ENCODE measurements at places on chromosomes 16 and 17.

GRCh38 chr17:39818358-39819000 lies 45.6 kb downstream of the IKZF3 start:
- DNase-seq, result no peak

GRCh38 chr17:46167826-46168569 lies 25.2 kb downstream of the KANSL1 start:
- no peak for DNase-seq

DNA sequence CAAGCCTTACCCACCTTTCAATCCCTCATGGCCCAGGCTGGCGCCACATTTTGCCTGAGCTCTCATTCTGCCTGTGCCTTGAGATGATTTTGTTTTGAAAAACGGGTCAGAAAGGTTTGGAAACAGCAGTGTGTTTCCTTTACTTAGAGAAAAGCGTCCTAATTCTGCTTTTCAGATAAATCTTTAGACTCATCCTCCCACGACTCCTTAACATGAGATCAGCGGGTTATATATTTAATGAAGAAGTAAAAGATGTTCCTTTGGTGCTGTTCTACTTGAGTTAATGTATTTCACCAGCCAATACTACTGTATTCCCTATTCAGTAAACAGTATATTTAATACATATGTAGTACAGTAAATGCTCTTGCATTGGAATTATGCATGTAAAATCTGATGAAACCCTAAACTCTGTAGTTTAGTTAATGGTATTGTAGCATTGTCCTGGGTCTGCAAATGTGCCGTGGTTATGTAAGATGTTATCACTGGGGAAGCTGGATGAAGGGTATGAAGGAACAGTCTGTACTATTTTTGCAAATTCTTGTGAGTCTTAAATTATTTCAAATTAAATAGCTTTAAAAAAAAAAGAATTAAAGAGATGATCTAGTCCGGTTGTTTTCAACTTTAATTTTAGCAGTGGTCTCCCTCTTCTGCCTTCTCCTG lies 199.4 kb upstream of the CACNG5 start:
- peak; percentile 59 for DNase-seq

DNA sequence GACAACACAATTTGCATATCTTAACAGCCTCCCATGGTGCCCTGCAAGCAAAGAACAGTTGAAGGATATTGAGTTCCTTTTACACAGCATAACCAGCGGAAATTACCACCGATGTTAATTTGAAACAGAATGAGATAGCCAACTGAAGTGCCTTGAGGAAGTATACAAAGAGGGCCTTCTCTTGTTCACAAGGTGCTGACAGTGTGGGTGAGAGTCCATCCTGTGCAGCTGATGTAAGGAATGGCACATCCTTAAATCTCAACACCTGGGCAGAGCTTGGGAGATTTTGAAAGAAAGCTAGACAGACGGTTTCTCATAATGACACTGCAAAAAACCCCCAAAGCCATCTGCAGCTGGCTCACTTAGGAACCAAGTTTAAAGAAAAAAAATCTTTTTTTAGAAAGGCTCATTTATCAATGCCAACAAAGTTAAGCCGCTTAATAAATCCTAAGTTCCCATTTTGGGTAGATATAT lies 818.6 kb downstream of the KCNJ2 start:
- DNase-seq, result no peak

DNA sequence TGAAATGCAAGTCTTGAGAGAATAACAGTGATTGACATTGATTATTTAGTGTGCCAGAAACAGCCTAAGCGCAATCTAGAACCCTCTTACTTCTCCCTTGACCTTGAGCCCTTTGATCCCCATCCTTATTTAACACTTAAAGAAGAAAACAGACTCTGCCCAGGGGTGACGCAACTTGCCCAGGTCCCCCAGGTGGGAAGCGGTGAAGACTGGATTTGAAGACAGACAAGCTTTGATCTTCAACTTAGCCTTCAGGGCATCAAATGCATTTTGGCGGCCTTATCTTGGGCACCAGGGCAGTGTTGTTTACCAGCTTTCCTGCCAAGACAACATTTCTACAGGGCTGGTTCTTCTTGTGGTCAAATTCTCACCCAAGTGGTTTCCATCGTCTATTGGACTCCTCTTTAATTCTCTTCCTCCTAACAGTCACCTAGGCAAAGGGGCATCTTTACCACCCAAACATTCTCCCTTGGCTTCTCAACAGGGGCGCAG lies 8.9 kb upstream of the CIITA start:
- no peak for DNase-seq

- peak; percentile 91 for DNase-seq
These were observed 6.1 kb upstream of the ITGAM start for GRCh38 chr16:31253642-31254045.

DNA sequence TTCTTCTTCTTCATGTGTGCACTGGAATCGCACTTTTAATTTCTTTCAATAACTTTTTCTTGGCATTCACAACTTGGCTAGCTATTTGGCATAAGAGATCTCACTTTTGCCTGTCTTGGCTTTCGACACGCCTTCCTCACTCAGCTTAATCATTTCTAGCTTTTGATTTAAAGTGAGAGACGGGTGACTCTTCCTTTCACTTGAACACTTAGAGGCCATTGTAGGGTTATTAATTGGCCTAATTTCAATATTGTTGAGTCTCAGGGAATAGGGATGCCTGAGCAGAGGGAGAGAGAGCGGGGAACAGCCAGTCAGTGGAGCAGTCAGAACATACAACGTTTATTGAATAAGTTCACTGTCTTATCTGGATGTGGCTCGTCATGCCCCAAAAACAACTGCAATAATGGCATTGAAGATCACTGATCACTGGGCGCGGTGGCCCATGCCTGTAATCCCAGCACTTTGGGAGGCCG lies 200.3 kb downstream of the SEC14L1 start:
- DNase-seq, result no peak

DNA sequence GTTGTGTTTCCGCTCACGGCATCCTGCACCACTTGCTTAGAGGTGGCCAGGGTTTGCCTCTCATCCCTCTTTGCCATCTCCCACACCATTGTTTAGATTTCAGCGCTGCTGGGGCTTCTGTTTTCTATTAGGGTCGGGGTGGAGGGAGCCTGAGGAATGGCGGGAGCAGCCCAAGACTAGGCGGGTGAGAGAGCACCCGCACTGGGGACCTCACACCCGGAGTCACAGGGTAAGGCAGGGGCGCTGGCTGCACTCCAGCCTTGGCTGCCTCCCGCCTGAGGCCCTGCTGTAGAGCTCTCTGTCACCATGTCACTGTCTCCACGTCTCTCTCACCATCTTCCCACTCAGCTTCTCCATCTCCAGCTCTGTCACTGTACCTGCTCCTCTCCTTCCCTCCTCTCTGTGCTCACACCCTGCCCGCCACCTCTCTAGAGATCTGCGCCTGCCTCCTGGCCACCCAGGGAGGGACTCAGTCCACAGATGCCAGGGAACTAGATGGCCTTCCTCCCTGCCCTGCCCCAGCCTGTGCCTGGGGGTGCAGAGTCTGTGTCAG lies 32.8 kb upstream of the ABCC3 start:
- no peak for DNase-seq

DNA sequence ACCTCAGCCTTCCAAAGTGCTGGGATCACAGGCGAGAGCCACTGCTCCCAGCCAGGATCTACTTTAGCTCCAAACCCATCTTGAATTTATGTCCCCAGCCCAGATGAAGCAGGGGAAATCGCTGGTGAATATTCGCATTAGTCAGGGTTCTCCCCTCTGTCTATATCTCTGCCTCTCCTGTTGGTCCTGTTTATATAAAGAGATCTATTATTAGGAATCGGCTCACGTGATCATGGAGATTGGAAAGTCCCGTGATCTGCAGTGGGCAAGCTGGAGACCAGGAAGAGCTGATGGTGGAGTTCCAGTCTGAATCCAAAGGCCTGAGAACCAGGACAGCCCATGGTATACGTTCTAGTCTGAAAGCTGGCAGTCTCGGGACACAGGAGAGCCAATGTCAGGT lies 382.8 kb downstream of the SEC14L1 start:
- DNase-seq, result no peak

- no peak for DNase-seq
These were observed 19.2 kb downstream of the ZNF423 start for GRCh38 chr16:49836668-49837067.

DNA sequence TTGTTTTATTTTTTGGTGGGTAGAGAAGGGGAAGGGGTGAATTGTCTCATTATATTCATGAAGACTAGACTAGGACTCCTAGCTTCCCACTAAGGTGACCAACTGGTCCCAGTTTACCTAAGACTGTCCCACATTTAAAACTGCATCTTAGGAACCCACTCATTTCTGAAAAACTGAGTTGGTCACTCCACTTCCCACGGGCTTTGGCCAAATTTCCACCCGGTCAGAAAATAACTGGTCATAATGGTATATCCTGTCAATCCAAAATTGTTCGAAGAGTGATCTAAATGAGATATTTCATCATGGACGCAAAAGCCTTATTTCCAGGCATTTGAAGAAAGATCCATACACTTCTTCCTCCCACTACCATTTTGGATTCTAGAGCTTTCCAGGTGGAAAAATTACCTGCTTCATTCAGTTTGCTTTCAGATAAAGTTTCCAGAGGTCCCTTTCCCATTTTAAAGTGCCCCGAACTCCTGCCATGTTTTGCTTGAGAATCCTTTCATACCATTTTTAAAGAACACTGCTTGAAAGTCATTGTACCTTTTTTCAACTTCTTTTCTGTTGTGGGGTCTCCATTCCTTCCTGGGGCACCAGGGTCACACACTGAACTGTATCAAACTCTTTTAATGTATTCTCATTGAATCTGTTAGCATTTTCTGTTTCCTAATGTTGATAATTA lies 21.8 kb upstream of the ZFHX3 start:
- DNase-seq, result no peak

DNA sequence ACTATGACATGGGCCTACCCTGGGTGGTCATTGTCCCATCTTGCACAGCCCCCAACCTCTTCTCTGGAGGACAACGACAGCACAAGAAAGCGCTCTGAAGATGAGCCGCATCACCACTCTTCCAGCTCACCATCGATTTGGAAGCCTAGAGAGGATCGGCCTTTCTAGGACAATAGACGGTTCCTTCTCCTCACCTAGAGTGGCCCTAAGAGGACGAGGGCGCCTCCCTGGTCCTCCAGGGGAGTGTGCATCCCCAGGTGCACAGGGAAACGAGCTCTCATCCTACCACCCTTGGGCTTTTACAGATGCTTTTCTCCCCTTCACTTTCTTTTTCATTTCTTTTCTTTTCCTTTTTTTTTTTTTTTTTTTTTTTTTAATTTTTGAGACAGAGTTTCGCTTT lies 20.3 kb upstream of the SLC52A1 start:
- no peak for DNase-seq

- DNase-seq, result no peak
These were observed 15.6 kb downstream of the TRAF4 start for GRCh38 chr17:28759256-28759865.

- peak; percentile 9 for DNase-seq
These were observed 138.9 kb upstream of the CES5A start for GRCh38 chr16:56013962-56014552.

DNA sequence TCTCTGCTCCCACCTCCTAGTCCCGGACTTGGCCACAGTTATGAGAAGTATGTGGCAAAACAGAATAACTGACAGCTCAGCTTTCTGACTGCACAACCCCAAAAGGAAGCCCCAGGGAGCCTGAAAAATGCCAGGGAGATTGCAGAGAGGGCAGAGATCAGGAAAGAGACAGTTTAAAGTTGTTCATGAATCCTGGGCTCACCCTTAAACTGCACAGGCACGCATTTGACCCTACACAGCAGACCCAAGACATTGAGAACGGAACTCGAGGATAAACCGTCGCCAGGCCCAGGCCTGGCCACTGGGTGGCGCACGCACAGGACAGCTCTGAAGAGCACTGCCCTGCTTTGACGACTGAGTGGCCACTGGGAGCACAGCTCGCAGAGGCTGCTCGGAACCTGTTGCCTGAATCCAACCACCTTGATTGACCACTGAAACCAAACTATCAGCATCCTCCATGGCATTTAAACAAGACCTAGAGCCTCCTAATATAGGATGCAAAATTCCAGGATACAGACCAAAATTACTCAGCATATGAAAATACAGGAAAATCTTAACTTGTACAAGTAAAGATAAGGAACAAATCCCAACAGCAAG lies 114.0 kb downstream of the C16orf95 start:
- peak; percentile 32 for DNase-seq

- DNase-seq, result no peak
These were observed 3.9 kb upstream of the TPPP3 start for GRCh38 chr16:67397036-67397801.

DNA sequence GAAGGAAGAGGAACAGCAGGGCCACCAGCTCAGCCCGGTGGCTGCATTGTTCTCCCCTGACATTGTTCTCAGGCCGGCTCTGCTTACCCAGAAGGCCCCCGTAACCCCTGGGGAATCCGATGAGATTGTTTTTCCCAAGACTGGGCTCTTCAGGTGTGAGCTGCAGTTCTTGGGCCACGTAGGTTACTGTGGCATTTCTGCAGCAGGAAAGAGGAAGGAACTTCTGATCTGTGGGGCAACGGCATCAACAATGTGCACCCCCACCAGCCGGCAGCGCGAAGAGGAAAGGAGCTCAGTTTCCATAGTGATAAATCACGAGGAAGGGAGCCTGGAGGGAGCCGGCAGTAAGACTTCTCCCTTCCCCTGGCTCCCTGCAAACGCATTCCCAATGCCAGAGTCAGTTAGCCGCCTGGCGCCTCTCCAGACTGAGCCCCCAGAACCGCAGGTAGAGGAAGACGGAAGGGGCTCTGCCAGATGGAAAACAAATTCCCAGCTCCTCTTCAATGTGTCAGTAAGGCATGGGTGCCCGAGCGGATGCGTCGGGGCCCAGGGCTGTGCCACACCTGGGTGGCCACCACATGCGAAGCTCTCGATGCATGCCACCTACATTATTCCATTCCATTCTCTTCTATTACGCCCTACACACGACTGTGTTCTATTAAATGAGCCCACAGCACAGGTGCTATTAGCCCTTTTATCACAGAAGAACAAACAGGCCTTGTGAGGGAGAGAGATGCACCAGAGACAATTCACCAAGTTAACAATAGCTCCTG lies 21.5 kb upstream of the PECAM1 start:
- DNase-seq, result peak; percentile 80

DNA sequence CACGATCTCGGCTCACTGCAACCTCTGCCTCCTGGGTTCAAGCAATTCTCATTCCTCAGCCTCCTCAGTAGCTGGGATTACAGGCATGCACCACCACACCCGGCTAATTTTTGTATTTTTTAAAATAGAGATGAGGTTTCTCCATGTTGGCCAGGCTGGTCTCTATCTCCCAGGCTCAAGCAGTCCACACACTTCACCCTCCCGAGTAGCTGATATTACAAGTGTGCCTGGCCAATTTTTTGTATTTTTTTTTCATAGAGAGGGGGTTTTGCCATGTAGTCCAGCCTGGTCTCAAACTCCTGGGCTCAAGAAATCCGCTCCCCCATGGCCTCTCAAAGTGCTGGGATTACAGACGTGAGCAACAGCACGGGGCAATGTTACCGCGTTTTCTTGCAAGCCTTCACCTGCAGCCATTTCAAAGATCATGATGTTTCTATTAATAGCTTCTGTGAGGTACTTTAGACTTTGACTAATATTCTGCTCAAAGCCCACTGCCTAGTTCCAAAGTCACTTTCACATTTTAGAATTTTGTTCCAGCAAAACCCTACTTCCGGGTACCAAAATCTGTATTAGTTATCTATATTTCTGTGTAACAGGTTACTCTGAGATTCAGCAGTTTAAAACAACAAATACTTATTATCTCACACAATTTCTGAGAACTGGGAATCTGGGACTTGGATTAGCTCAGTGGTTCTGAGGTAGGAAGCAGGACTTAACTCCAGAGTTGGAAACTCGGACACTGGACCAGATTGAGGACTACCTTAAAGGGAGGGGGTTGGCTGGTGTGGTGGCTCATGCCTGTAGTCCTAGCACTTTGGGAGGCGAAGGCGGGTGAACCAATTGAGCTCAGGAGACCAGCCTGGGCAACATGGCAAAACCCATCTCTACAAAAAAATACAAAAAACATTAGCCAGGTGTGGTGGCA lies 12.0 kb upstream of the MED13 start:
- no peak for DNase-seq

Measured in inflammatory macrophage treated with lipopolysaccharide for 1 hour (primary cell).